Activated naive CD8-positive, alpha-beta T cell treated with anti-CD3 and anti-CD28 coated beads, Interleukin-2, amount 50 U/mL, for 16 hours (primary cell): ENCODE measurements at places on chromosomes 2 and 18.

- no peak for DNase-seq
Observed at GRCh38 chr18:2964361-2965010, 48.5 kb downstream of the LPIN2 start.

GRCh38 chr2:226184540-226184939 lies 615.1 kb downstream of the IRS1 start:
- no peak for DNase-seq

DNA sequence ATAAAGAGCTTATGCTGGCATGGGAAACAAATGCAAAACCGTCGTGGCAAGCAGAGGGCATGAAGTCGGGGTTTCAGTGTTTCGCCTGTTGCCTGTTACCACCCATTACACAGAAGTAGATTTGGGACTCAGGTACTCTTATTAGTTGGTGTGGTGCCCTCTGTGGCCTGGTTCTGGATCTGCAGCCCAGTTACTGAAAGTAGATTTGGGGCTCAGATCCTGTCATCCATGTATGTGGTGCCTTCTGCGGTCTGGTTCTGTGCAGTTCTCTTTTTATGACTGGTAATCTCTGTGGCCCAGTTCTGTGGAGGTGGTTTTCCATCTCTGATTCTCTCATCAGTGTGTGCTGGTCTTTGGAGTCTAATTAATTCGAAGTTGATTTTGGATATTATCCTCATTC lies 45.2 kb downstream of the ADNP2 start:
- DNase-seq: no peak

GRCh38 chr18:6574631-6575030 lies 154.9 kb upstream of the ARHGAP28 start:
- DNase-seq: no peak
